ENCODE measurements at places on chromosomes 3 and 15. TPM values are rescaled to one million over a fixed set of nuclear protein-coding genes. Genes with fewer than 3 reads are reported as not detected.

The DPPA2 gene
- 9.3 TPM for total RNA-seq

The CLDN16 gene
- not detected for total RNA-seq

The MST1R gene
- 3.7 TPM for total RNA-seq

The SLC2A2 gene
- total RNA-seq = not detected

The PAQR9 gene
- 2.3 TPM for total RNA-seq

The ARGFX gene
- not detected for total RNA-seq

The IL16 gene
- not detected for total RNA-seq

The PPM1L gene
- 26.4 TPM for total RNA-seq

The C3orf20 gene
- total RNA-seq = not detected

The DUOXA2 gene
- not detected for total RNA-seq

The NRG4 gene
- total RNA-seq = not detected

The CDHR4 gene
- not detected for total RNA-seq

The TNFSF10 gene
- total RNA-seq = not detected

The ZKSCAN7 gene
- 17.8 TPM for total RNA-seq

The CCR8 gene
- not detected for total RNA-seq

The STARD5 gene
- total RNA-seq = 7.7 TPM

The CLDN18 gene
- not detected for total RNA-seq

The LRTM1 gene
- total RNA-seq = not detected

The HTR3E gene
- total RNA-seq = not detected

The FANCD2OS gene
- not detected for total RNA-seq

The TMF1 gene
- 15.8 TPM for total RNA-seq

The BTLA gene
- total RNA-seq = not detected

The BCL2A1 gene
- not detected for total RNA-seq

The LRRC49 gene
- 13.3 TPM for total RNA-seq

The IL5RA gene
- not detected for total RNA-seq

The NEK10 gene
- total RNA-seq = 2.0 TPM

The SMCO1 gene
- total RNA-seq = not detected

The CFAP100 gene
- not detected for total RNA-seq

The TGM5 gene
- total RNA-seq = not detected

The KBTBD8 gene
- total RNA-seq = 20.2 TPM

The CCDC33 gene
- total RNA-seq = 2.6 TPM

The FAM81A gene
- 4.1 TPM for total RNA-seq

The TTLL13 gene
- not detected for total RNA-seq

The STRIT1 gene
- not detected for total RNA-seq

The TF gene
- 0.76 TPM for total RNA-seq

The ANKRD63 gene
- 0.74 TPM for total RNA-seq

The C3orf70 gene
- 1.5 TPM for total RNA-seq

The STAC gene
- total RNA-seq = 22.9 TPM

The COL6A5 gene
- 0.03 TPM for total RNA-seq

Data from GM23338 (cell line).